Suprapubic skin (tissue), 4 donors: ENCODE measurements at places on chromosomes 11 and 22.

GRCh38 chr22:31583861-31584485, 78.0 kb downstream of the PISD start:
- H3K27ac ChIP-seq, result no peak overlapping the region
- peaks cover 60% of the 10 kb centered on the region for H3K36me3 ChIP-seq
- H3K4me1 ChIP-seq, result no peaks in the 10 kb centered on the region

GRCh38 chr11:79663017-79663416, 222.2 kb upstream of the TENM4 start:
- H3K4me3 ChIP-seq, result no peak overlapping the region
- H3K27me3 ChIP-seq, result no peaks in the 10 kb centered on the region
- peaks cover 14% of the 10 kb centered on the region for H3K4me1 ChIP-seq

- H3K27ac ChIP-seq, result no peak overlapping the region
- DNase-seq, result no peak
- no peaks in the 10 kb centered on the region for H3K36me3 ChIP-seq
- no peaks in the 10 kb centered on the region for H3K27me3 ChIP-seq
- no peak overlapping the region for H3K4me3 ChIP-seq
Measured at GRCh38 chr11:9951807-9952206, 287.9 kb downstream of the SWAP70 start.

DNA sequence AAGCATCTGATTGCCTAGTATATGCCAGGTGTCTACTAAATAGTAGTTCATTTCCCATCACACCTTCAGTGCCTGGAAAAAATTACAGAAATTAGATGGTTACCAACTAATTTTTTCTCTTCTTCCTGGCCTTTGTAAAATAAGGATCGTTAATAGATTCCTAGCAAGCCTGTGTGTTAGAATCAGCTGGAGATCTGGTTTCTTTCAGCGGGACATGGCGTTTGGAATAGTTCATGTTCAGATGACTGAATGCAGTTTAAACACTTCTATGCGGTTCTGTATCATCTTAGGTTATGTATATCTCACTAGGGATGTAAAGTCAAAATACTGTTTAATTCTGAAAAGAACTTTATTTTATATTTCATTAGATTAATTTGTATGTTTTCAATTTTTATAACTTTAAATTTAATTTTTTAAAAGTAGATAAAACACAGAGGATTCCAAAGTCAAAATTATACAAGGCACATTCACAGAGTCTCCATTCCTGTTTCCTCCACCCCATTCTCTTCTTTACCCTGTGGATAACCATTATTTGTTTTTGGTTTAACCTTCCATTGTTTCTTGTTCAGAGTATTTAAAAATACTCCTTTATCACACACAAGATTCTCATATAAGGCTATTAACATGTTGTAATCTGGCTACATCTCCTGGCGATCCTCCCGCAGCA, 132.8 kb downstream of the ATXN10 start:
- H3K27me3 ChIP-seq, result no peaks in the 10 kb centered on the region
- H3K36me3 ChIP-seq, result peaks cover 16% of the 10 kb centered on the region
- H3K27ac ChIP-seq, result no peak overlapping the region

GRCh38 chr11:64516226-64516625, 74.8 kb upstream of the SLC22A12 start:
- H3K4me1 ChIP-seq, result no peaks in the 10 kb centered on the region
- H3K36me3 ChIP-seq, result no peaks in the 10 kb centered on the region
- DNase-seq, result no peak
- no peak overlapping the region for H3K27ac ChIP-seq
- H3K27me3 ChIP-seq, result peaks cover 59% of the 10 kb centered on the region

GRCh38 chr11:108199446-108200321, 22.8 kb downstream of the NPAT start:
- H3K27me3 ChIP-seq, result no peaks in the 10 kb centered on the region
- no peak for DNase-seq
- peaks cover 4% of the 10 kb centered on the region for H3K4me1 ChIP-seq
- no peak overlapping the region for H3K4me3 ChIP-seq
- peaks cover 26% of the 10 kb centered on the region for H3K36me3 ChIP-seq
- no peak overlapping the region for H3K27ac ChIP-seq

- peaks cover 30% of the 10 kb centered on the region for H3K36me3 ChIP-seq
- DNase-seq, result peak; percentile 87
- H3K4me3 ChIP-seq, result peak overlapping the region; percentile 100
- peaks cover 55% of the 10 kb centered on the region for H3K4me1 ChIP-seq
Measured at GRCh38 chr11:62602141-62603071, 741 bp upstream of the MTA2 start.
